HEK293T (cell line): ENCODE measurements at places on chromosomes 7 and 10.

DNA sequence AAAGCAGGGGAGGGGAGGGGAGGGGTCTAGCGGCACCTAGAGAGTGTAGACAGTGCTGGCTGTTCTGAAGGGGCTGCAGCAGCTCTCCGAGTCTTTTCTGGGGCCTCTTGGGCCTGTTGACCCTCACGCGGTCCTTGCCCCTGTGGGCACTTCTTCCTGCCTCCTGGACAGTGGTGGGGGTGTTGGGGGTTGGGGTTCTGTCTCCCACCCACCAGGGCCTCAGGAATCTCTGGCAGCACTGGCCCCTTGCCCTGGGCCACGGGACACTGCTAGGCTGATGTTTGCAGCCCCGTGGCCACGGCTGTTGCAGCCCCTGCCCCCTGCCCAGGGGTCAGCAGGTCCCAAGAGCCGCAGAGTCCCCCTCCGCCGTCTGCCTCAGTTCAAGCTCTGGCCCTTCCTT is 68.9 kb upstream of the INPP5A start:
- no peak for DNase-seq

GRCh38 chr7:69878591-69878990 is 280.3 kb downstream of the AUTS2 start:
- DNase-seq = no peak

DNA sequence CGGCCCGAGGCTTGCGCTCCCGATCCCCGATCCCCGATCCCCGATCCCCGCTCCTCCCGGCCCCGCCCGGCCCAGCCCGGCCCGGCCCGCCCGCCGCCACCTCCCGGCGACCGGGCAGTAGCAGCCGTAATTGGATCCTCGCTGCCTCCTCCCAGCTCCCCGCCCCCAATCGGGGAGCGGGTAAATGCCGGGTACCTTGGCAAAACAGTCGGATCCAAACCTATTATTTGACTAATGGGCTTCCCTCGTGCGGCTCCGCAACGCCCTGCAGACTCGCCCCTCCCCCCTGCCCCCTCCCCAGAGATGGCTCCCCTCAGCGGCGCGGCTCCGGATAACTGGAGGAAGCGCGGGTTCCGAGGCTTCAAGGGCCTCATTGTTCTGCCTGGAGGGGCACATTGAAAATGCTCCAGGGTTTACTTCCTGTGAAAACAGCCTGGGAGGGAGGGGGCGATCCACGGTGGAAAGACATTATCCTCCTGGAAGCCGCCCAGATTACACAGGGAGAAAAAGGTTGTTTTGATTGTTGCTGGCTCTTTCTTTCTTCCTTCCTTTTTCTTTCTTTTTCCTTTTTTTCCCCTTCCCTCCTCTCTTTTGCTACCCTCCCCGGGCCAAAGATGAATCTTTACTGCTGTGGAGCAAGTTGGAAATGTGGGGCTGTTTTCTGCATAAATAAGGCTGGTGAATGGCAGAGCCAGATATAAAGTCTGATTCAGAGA is 94.7 kb upstream of the ZMIZ1 start:
- DNase-seq = peak; percentile 60

DNA sequence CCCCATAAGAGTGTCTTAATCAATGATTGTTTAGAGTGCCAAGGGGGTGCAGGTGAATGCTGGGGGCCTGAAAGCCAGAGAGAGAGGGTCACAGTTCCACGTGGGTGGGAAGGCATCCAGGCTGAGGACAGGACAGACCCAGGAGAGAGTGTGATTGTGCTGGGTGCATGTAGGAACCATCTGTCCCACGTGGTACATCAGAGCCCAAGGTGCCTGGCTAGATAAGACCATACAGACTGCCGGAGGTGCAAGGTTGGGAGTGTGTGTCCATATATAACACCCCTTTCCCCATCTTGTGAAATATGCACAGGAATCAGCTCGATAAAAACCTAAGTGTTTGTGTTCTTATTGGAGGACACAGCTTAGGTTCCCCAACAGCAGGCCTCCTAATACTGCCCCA is 85.5 kb downstream of the WIPF3 start:
- DNase-seq = no peak

DNA sequence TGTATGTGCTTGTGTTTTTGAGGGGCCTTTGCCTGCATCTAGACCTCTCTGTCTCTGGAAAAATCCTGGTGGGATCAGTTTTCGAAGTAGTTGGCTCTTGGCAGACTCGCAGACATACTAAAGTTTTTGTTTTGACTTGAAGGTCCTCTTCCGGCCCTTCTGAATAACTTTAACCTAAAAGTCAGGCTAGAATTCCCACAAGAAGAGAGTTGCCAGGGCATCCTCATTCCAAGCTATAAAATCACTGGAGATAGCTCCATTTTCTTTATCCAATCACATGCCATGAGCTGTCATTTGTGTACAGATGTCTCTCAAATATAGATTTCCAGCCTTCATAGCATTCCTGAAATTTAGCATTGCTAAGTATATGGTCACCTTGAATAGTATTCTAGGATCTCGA is 967.8 kb downstream of the LRMDA start:
- DNase-seq = no peak

DNA sequence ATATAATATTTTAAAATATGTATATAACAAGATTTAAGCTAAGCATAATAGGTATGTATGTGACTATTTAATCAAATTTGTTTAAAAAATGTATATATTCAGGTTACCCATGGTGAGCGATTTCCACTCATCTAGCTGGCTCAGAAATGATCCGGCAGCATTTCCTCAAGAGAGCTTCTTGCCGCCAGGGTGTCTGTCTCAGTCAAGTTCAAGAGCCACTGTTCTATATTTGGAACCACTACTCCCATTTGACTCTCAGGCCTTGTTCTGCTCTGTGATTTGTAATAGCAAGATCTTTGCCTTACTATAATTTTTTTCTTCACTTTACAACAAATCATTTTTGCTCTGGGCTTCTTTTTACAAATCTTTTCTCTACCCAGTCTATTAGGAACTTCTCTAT is 48.7 kb upstream of the CNTNAP2 start:
- no peak for DNase-seq

- DNase-seq = no peak
Observed at GRCh38 chr7:15430911-15431310, 130.9 kb downstream of the AGMO start.

GRCh38 chr10:114303556-114303955 is 64.5 kb downstream of the VWA2 start:
- no peak for DNase-seq

DNA sequence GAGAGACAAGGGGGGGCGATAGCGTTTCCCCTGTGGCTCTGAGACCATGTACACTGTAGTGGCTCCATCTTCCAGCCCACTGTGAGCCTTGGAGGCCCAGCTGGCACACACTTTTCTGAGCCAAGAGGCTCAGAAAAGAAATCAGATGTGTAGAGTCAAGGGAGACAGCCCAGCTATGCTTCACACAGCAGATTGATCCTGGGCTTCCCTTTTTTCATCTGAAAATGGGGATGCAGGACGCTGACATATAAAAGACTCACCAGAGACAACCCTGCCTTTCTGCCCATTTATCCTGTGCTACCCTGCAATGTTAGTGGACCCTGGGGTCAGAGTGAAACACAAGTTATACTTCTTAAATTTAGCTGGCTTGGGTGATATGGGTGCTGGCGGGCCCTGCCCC is 14.3 kb downstream of the TMEM273 start:
- DNase-seq = no peak

GRCh38 chr7:30074422-30075030 is 46.3 kb downstream of the PLEKHA8 start:
- DNase-seq = peak; percentile 34

GRCh38 chr10:34641913-34642558 is 173.1 kb downstream of the PARD3 start:
- DNase-seq = no peak

- peak; percentile 16 for DNase-seq
Observed at GRCh38 chr7:10973942-10974911, 555 bp downstream of the PHF14 start.

- DNase-seq = no peak
Observed at GRCh38 chr7:2820508-2820934, 23.6 kb downstream of the GNA12 start.

DNA sequence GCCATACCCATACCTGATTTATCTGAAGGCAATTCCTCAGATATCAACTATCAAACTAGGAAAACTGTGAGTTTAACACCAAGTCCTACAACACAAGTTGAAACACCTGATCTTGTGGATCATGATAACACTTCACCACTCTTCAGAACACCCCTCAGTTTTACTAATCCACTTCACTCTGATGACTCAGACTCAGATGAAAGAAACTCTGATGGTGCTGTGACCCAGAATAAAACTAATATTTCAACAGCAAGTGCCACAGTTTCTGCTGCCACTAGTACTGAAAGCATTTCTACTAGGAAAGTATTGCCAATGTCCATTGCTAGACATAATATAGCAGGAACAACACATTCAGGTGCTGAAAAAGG is 69.0 kb upstream of the RSBN1L start:
- DNase-seq = no peak

DNA sequence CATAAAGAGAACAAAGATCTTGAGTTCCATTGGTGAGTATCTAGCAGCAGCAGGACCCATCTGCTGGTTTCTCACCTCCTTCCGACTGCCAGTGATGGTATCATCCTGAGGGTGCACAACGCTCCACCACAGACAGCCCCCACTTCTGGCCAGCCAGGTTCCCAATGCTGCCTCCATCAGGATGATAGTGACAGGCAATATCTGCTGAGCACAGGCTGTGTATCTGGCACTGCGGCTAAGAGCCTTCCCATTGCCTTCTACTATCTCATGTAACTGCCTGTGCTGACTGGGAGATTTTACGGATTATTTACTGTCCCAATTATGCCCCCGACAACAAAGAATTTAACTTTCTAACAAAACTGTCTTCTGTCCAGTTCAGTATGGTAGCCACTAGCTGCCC is 352.4 kb upstream of the AOAH start:
- DNase-seq = no peak

DNA sequence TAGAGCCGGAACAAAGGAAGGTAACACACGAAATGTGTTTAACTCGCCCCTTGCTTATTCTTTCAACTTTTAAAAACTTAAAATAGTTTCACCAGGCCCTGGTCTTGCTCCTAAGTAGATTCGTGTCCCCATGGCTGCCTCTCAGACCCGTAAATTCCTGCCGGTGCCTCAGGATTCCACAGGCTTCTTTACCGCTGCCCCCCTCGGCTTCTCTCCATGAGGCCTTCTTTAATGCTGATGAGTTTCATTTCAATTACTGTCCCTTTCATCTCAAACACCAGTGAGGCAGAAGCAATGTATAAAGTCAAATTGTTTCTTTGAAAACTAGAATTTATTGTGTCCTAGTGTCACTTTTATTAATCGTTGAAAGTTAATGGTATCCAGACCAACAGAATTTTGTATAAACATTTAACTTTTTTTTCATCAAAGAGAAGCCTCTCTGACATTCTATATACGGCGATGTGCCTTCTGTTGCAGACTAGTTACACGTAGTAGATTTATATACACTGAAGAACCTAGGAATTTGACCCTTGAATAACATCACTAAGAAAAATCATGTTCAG is 225.2 kb downstream of the C7orf25 start:
- no peak for DNase-seq

GRCh38 chr7:23450518-23450917 is 19.8 kb downstream of the IGF2BP3 start:
- DNase-seq = no peak

DNA sequence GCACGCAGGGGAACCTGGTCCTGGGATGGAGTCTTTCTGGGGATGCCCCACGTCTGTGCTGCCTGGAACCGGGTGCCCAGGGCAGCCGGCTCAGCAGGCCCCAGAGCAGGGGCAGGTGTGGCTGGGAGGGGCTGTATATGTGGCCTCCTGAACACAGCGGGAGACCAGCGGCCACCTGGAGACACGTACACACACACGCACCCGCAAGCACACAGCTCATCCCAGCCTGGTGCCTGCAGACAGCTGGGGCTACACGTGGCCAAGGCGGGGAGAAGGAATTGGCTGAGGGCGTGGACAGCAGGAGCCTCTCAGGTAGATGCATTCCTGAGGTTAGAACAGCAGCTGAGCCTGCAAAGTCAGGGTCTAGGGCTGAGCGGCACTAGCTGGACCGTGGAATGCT is 14.0 kb downstream of the ADAM8 start:
- DNase-seq = no peak

- no peak for DNase-seq
Observed at GRCh38 chr7:80347173-80347572, 164.7 kb downstream of the GNAT3 start.

- no peak for DNase-seq
Observed at GRCh38 chr10:34698979-34699378, 116.1 kb downstream of the PARD3 start.

- DNase-seq = no peak
Observed at GRCh38 chr7:158094046-158094445, 493.6 kb downstream of the PTPRN2 start.

- no peak for DNase-seq
Observed at GRCh38 chr7:94662548-94662947, 6.6 kb upstream of the SGCE start.

DNA sequence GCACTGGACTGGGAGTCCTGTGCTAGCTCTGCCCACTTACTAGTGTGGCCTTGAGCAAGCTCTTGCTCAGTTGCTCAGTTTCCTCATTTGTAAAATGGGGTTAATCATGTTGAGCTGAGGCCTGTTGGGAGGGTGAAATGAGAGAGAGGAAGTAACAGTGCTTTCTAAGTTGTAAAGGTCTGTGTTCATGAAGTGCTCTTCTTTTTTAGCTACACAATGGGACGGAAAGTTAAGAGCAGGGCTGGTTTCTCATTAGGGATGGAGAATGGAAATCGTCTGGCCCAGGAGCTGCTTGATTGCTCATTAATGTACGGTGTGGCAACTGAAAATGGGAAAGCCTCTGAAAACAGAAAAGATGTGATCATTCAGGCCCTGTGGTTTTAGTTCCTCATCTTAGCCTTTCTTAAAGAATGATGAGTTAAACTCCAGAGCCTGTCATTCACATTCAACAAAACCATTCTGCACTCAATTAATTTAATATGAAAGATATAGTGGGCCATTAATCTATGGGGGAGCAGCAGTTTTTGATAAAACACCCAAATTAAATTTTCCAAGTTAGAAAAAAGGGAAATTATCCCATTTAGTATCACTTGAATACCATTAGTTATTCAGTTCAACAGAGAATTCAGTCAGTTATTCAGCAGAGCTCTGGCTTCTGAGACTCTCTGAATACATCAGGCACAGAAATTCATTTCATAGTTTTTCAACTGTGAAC is 60.5 kb downstream of the SH2D4B start:
- DNase-seq = no peak

DNA sequence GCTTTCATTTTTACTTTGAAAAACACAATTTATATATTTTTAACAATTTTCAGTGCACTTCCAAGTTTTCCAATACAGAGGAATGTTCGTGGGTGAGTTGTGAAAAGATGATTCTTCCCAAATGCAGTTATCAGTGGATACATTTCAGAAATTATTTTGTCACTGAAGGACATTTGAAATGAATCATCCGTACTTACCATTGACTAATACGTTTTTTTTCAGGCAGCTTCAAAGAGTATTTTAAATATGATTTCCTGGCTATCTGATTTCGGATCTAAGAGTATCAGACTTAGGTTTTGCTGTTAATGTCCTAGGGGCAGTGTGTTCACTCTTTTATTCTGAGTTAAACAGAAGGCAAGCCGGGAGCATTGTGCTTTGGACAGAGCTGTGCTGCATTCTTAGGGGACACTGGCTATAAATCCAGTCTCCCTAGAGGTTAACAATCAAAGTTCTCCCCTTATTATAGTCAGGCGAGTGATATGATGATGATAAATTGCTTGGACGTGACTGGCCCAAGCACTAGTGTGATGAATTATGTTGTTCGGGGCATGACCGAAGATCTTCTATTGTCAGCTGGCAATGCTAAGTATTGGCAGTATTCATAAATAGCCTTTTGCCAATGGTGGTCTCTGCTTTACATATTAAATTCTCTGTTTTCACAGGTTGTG is 4.5 kb downstream of the PTER start:
- DNase-seq = no peak
